DMS 273 treated with DMSO at 0.1 percent for 48 hours (cell line): ENCODE measurements at places on chromosomes 13 and 19.

DNA sequence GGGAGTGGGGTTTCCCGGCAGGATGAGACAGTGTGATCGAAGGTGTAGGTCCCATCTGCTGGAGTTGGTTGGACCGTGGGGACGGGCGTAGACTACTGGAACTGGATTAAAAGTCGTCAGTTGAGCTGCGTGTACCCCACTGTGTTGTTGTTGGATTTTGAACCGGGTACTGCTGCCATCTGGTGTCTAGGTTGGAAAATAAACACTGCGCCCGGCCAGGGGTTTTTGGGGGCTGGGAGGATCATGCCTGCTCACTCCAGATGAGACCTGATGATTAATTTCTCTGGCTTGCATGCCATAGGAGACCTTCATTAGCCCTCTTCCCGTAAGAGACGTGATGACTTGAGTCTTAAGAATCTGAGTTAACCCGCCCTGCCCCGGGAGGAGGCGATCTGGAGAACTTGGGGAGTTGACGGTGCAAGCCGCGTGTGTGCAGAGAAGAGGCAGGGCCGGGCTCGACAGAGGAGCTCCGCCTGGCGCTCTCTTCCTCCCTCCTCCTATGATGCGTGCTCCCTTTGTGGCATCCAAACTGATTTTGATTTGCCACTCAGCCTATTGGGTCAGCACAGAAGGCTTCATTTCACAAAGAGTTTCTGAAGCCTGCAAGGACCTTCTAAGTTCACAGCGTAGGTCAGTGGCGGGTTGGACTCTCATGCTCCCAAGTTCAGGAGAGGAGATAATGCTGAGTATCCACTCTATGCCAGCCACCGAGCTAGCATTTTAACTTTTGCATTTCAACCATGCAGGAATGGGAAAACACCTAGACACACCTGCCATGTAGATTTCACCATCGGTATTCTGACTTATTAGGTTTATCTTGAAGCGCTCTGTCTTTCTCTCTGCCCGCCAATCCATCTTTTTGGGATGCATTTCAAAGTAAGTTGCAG, 2.7 kb downstream of the UHRF1 start:
- peak; percentile 20 for DNase-seq

DNA sequence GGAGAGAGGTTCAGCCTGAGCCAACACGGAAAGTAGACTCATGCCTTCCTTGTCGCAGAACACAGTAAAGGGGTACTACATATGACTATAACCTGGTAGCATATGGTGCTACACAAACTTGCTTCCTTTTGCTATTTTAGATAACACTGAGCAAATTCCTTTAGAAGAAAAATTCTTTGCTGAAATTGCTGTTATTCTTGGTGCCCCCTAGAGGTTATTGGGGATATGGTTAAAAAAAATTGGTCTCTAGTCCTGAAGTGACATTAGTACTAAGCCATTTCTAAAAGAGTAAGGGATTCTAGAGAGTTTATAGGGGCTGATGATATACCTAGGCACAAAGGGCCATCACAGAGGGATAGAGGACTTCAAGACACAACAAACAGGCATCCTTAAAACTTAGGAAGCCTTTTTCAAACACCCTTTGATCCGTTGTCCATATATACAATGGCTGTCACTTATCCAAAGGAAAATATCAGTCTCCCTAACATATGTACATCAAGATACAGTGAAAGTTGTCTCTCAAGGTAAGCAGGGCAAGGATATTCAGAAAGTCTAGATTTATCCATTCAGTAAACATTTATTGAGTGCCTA, 13.9 kb upstream of the HS6ST3 start:
- no peak for DNase-seq

GRCh38 chr19:3359015-3359918, 7.1 kb upstream of the NFIC start:
- no peak for DNase-seq

DNA sequence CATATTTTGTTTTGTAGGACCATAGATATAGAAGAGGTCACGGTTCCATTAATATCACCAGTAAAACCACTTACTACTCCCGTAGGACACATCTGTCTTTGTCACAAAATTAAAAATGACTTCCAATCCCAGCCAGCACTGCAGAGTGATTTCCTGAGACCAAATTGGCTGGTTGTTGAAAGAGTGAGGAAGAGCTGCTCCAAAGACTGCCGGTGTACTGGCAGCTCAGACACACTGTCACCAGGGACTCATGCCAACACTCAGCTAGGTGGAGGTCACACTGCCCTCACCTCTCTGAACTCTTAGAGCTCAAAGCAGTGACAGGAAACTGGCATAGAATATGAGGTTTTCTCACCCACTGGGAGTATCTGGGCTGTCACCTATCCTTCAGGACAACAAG, 52.1 kb downstream of the FLT1 start:
- DNase-seq: no peak

GRCh38 chr19:23314505-23315251, 64.5 kb upstream of the ZNF724 start:
- DNase-seq: no peak

DNA sequence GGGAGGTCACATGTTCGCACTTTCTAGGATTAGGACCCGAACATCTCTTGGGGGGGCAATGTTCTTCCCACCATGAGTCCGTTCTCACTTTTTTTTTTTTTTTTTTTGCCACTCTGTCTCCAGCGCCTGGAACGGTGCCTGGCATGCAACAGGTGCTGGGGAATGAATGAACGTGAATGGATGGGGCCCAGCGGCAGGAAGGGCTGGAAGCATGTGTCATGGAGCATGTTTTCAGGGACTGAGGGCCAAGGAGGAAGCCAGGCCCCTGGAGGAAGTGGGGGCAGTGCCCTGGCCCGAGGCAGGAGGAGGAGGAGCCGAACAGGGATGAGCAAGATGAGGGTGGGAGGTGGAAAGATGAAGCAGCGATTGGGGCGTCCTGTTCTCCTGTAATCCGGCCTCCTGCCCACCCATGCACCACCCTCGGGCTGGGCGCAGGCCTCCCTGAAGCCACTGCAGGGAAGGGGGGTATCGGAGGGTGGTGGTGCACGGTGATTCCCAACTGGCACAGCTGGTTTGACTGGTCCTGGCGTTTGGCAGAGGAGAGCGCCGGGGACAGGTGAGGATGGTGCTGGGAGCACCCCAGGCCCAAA, 8.8 kb upstream of the SULT2B1 start:
- DNase-seq: no peak

DNA sequence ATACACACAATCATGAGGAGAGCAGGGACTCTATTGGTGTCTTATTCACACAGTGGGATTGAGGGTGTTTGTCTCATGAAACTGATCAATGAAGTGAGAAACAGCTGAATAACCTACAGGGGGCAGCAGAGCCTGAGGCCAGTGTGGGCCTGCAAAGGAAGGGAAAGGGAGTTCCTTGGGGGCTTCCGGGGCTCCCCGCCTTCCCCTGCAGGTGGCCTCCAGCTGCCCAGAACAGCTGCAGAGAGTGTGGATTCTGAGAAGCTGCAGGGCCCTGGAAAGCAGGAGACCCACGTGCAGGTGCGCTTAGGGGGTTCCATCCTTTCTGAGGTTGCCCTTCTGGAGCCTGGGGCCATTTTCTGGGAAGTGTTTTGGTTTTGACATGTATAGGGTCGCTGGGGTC, 20.1 kb downstream of the ZNF763 start:
- DNase-seq: no peak

DNA sequence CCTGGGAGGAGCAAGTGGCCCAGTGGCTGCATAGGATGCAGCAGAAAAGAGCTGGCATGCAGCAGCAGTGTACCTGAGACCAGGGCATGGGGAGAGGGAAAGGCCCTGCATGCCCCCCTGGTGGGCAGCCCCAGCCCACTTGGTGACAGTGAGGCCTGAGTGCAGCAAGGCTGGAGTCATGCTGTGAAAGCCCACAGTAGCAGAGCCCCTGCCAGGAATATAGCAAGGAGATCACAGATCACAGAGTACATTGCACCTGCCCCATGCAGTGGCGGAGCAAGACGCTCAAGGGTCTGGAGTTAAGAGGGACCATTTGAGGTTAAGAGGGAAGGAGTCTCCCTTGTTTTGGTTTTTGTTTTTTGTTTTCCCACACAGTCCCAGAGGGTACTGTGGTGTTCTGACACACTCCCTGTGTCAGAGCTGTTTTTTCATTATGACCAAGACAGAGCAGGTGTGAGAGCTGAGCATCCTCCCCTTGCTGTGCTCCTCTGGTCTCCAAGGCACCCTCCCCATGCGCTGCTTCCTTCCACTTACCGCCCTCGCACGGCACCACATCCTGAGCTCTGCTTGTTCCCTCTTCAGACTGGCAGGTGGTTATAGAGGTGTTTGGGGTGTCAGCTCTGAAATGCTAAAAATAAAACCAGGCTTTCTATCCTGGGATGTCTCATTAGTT, 85.0 kb upstream of the UBL3 start:
- DNase-seq: no peak

DNA sequence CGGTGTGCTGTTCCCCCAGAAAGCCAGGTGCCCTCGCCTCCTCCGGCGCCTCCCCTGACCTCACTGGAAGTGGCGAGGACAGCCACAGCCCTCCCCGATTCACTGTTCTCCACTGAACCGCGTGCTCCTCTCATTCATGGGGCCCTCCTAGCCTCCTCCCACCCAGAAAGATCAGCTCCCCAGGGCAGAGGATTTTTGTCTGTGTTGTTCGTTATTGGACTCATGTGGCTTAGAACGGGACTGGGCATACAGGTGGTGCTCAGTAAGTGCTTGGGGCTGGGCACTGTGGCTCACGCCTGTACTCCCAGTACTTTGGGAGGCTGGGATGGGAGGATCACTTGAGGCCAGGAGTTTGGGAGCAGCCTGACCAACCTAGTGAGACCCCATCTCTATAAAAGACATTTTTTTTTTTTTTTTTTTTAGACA, 3.8 kb downstream of the PRTN3 start:
- DNase-seq: no peak

GRCh38 chr19:46866407-46867136, 5.8 kb downstream of the ARHGAP35 start:
- no peak for DNase-seq

GRCh38 chr13:52450793-52451116, 321 bp upstream of the VPS36 start:
- DNase-seq: no peak
